Prostate gland (tissue), 2 donors: ENCODE measurements at places on chromosomes 2 and 18.

DNA sequence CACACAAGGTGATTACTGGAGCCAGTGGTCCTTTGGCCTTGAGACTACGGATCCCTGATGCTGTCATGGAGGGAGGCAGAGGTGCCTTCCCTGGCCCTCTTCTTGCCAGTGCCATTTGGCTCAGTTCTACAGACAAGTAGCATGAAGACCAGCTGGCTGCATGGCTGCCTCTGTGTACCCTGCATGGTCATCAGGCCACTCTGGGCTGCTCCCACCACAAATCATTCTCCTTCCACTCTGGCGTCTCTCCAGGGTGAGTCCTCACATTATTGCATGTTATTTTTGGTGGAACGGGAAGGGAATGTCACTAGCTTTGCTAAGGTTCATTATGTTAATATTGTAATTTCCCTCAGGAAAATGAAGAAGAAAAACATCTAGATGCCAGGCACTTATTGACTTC is 229.8 kb downstream of the VAPA start:
- H3K27me3 ChIP-seq: no peaks in the 10 kb centered on the region
- no peak overlapping the region for H3K27ac ChIP-seq
- no peaks in the 10 kb centered on the region for H3K36me3 ChIP-seq
- no peak overlapping the region for H3K4me3 ChIP-seq
- no peak for DNase-seq

- H3K4me3 ChIP-seq: no peak overlapping the region
- peak overlapping the region; percentile 32 for H3K27ac ChIP-seq
- H3K36me3 ChIP-seq: no peaks in the 10 kb centered on the region
- DNase-seq: no peak
Observed at GRCh38 chr2:9311488-9311887, 104.9 kb downstream of the ASAP2 start.

- no peaks in the 10 kb centered on the region for H3K27me3 ChIP-seq
- H3K36me3 ChIP-seq: no peaks in the 10 kb centered on the region
- no peak overlapping the region for H3K4me3 ChIP-seq
- H3K27ac ChIP-seq: no peak overlapping the region
Observed at GRCh38 chr2:12549641-12550040, 167.1 kb upstream of the TRIB2 start.

DNA sequence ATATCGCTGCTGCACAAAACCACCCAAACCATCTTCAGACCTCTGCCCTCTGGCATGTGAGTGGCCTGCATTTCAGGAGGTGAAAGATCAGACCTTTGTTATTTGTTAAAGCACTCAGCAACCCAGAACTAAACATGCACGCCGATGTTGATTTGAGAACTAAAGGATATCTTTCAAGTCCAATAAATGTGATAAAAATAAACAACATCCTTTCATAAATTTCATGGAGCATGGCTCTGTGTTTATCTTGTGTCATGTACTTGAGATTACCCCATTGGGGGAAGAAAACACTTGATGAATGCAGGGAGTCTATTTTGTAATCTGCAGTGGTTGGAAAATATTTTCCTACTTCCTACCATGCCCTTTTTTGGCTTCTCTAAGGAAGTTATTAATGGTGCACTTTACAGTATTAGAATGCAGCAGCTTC is 70.8 kb upstream of the GATA6 start:
- no peaks in the 10 kb centered on the region for H3K4me1 ChIP-seq
- no peak overlapping the region for H3K4me3 ChIP-seq
- no peaks in the 10 kb centered on the region for H3K27me3 ChIP-seq
- no peak overlapping the region for H3K27ac ChIP-seq

DNA sequence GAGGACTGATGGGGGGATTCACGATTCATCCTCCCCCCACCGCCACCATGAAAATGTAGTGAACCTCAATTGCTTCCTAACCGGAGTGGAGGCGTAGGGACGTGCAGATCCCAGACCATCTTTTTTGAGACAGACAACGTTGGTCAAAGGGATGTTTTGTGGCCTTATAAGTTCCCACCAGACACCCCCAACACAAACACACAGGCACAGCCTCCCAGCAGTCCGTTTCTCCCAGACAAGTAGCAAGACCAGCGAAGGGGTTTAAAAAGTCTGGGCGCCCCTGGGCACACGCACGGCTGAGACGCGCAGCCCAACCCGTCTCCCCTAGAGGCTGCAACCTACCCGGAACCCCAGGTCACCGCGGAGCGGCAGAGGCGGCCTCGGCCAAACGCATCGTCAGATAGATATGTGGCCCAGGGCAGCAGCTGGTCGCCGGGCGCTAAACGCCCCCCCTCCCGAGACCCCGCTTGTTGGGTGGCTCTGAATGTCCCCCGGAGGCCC is 1.3 kb downstream of the GBX2 start:
- H3K4me3 ChIP-seq: peak overlapping the region; percentile 29
- H3K36me3 ChIP-seq: no peaks in the 10 kb centered on the region
- H3K27me3 ChIP-seq: peaks cover 74% of the 10 kb centered on the region
- peaks cover 13% of the 10 kb centered on the region for H3K4me1 ChIP-seq

GRCh38 chr2:98188351-98189046 is 101.5 kb downstream of the VWA3B start:
- no peaks in the 10 kb centered on the region for H3K4me1 ChIP-seq
- H3K4me3 ChIP-seq: no peak overlapping the region
- no peak overlapping the region for H3K27ac ChIP-seq

- no peak overlapping the region for H3K27ac ChIP-seq
- no peaks in the 10 kb centered on the region for H3K27me3 ChIP-seq
- DNase-seq: no peak
- no peaks in the 10 kb centered on the region for H3K4me1 ChIP-seq
Observed at GRCh38 chr2:72127401-72128058, 20.1 kb downstream of the CYP26B1 start.

DNA sequence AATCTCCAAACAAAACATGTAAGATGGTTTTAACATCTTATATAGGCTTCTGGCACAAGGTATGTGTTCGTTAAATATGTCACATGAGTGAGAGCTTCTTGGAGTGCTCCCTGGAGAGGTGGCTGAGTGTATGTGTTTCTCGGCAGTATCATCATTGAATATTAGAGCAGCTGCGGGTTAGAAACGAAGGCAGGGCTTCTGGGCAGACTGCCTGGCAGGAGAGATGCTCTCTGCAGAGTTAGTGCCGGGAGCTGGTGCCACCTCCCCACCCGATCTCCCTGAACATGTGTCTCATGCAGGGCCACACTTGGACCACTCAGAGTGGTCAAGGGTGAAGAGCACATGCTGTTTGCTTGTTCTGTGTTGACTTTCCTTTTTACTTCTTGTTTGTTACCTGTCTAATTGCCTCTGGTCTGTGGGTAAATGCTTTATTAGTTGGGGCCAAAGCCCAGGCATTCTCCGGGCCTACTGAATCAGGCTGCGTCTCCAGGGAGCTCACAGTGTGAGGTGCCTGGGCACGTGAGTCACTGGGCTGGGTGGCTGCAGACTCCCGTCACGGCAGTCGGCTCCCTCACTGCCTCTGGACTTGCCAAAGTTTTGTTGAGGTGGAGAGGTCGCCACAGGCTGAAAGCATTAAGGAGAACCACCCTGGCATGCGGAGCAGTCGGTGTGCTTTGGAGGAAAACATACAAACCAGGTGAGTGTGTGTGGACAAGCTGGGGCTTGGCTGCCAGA is 246.6 kb downstream of the FHOD3 start:
- H3K4me1 ChIP-seq: no peaks in the 10 kb centered on the region
- H3K4me3 ChIP-seq: no peak overlapping the region
- peak overlapping the region; percentile 8 for H3K27ac ChIP-seq
- H3K27me3 ChIP-seq: no peaks in the 10 kb centered on the region

DNA sequence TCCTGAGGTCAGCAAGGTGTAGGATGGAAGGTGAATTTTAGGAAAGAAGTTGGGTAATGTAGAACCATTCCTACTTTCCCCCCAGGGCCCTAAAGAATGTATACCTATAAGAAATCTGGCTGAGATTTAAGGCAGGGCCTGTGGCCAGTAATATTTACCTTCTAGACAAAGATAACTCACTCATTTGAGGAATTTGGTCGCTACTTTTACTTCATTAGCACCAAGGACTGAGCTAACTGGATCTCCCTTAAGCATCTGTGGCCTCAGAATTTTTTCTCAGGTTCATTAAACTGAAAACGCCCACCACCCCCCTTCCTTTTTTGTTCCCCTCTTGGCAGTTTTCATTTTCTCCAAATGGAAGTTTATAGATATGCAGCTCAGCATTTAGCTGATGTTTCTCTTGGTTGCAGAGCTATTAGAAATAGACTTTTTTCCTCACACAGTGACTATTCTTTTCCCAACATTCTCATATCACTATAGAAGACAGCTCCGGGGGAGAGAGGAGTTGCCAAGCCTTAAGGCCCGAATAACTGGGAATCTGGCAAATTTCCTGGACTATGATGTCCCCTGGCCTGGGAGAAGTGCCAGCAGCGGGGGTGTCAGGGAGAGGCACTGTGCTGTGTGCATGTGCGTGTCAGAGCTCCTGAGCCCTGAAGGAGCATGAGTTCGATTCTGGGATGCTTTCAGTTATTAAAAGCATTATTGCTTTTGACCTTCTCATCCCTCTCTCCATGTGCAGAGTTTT is 310.9 kb downstream of the PRKCE start:
- H3K27me3 ChIP-seq: no peaks in the 10 kb centered on the region
- H3K36me3 ChIP-seq: no peaks in the 10 kb centered on the region
- no peak for DNase-seq
- no peak overlapping the region for H3K27ac ChIP-seq
